Inflammatory macrophage treated with lipopolysaccharide for 1 hour (primary cell): ENCODE measurements at places on chromosomes 1 and 21.

GRCh38 chr1:61419657-61420056 lies 305.3 kb downstream of the TM2D1 start:
- DNase-seq: no peak

DNA sequence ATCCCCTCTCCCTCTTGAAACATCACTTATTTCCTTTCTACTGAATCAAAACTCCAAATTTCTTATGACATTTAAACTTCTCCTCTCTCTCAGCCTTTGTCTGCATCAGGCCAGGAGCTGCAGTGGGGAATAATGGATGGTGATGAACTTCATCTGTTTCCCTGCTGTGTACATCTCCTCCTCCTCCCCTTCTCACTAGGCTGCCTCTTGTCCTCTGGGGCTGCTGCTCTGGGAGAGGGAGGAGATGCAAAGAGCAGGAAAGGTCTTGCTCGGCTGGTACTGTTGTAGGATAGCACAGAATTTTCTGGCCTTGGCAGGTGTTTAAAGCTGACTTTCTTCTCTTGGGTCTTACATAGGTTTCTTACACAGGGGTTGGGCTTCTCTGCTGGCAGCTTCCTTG lies 31.1 kb upstream of the FMOD start:
- DNase-seq: no peak

DNA sequence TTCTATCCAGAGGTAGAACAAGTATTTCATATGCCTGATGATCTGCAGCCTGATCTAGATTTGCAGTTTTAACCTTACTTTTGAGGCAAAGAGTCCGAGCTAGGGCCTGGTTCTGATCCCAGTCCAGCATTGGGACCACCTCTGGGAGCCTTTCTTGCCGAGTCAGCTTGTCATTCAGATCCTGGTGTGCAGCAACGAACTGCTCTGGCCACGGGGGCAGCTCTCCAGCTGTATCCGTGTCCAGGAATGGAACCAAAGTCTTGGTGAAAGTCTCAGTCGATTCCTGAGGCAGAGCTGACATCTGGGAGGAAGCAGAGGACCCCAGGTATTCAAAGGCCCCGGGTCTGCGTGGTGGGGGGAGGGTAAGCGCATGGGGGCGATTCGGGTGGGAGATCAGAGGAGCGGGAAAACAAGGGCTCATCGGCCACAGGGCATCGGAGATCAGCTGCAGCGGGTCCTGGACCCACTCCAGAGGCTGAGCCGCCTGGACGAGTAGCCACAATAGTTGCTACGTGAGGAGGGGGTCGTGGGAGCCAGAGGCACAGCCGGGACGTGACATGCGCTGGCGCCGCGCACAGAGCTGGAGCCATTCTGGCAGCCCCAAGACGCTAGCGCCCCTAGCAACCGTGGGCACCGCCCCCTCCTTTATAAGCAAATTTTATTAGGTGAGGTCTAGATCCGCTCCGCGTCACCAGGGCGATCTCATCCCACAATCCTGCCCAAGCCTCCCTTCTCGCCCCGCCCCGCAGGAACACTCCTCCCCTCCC lies 32.4 kb upstream of the BSDC1 start:
- no peak for DNase-seq

GRCh38 chr1:220884109-220884980 lies 5.1 kb downstream of the HLX start:
- no peak for DNase-seq
